Hematopoietic multipotent progenitor cell treated with erythropoietin and hydrocortisone succinate and interleukin-3 and kit ligand, for 6 days (in vitro differentiated cells): ENCODE measurements at places on chromosomes 4 and X.

GRCh38 chrX:57137501-57137900 lies 304 bp upstream of the SPIN2A start:
- DNase-seq = no peak

- DNase-seq = peak; percentile 74
These were observed 27.3 kb downstream of the PRDX4 start for GRCh38 chrX:23694606-23695005.

DNA sequence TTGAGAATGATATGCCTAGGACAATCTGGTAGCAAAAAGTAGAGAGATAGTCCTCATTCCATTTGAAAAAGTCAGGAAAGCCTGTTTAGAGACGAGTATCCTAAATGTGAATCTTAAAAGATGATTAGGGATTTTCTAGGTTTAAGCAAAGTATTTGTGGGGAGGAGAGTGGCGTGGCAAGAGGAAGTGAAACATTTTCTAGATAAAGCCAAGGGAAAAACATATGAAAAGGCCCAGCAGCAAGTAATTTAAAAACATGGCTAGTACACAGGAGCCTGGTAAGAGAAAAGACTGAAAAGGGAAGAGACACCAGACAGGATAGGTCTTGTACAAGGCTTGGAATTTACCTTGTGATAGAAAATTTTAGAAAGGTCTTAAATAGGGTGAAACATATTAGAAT lies 45.9 kb downstream of the CORIN start:
- no peak for DNase-seq

DNA sequence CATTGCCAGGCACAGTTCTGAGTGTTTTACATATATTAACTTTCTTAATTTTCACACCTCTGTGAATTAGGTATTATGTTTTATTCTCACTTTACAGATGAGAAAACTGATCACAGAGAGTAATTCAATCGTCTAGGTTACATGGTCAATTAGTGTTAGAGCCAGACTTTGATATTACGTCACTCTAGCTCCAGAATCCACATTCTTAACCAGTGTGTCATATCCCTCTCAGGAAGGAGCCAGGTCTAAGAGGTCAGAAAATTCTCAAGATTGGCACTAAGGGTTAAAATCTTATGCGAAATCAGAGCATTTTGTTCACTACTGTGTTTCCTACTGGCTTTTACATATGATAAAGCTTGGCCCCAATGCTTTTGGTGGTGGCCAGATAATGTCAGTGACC lies 7.4 kb downstream of the DMP1 start:
- DNase-seq = no peak

GRCh38 chrX:18701621-18702361 lies 5.7 kb upstream of the PPEF1 start:
- no peak for DNase-seq
